ENCODE measurements at places on chromosomes 3 and 15.

DNA sequence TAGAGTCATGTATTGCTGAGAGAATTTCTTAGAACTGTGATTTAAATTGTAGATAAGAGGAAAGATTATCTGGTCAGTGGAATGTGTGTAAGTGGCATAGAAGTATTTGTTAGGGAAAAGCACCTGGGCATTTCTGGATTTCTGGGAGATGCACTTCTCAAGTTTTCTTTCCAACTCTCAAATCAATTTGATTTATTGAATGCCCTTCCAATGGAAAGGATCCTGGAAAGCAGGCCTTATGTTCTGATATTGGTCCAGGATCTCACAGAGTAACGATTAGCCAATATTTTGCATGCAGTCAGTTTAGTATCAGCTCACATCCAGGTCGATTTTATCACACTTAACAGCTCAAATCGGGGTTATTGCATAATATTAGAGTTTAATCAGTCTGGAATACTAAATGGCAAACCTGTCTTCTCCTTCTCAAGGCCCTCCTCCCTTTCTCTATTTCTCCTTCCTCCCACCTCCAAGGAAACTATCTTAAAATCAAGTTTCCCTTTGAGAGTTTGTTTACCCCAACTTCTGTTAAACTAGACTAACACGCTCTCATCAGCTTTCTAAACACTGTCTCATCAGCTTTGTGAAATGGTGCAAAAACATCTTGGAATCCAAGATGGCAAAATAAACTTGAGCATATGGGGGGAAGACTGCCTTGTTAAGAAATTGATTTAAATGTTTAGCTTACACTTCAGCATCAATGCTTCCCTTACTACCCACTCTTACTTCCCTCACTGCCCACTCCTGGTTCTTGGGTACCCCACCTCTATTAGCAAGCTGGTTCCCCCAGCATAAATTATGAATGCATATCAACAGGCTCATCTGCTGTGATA, 9.5 kb downstream of the SOX2 start:
- DNase-seq, result no peak

DNA sequence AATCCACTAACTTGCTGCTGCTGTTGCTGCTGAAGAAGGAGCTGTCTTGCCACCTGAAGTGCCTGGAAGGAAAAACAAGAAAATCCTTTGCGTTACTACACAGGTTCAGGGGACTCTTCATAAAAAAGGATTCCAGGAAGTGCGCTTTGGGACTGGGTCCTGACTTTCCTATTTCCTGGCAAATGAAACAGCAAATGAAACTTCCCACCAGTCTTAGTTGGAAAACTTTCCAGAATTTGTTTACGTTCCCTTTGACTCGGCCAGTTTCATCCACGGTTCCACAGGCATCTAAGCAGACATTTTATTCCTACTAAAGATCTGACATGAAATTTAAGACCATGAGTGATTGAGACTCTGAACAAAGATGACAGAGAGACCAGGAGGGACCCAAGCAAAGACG, 471.0 kb downstream of the FOXP1 start:
- no peak for DNase-seq

DNA sequence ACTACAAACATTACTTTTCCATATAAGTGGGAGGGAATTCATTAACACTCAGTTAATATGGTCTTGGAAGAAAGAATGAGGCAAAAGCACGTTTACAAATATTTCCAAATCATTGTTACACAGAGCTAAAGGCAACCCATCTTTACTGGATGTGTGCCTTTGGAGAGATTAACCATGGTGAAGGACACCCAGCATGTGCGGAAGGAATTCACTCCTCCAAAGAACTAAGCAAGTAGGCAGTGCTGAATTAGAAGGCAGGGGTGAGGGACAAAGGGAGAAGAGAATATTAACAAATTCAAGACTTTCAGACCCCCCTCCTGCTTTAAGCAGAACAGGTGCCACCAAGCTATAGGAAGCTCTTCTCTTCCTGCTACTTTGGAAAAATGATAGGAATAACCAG, 10.1 kb downstream of the ARPP21 start:
- no peak for DNase-seq

DNA sequence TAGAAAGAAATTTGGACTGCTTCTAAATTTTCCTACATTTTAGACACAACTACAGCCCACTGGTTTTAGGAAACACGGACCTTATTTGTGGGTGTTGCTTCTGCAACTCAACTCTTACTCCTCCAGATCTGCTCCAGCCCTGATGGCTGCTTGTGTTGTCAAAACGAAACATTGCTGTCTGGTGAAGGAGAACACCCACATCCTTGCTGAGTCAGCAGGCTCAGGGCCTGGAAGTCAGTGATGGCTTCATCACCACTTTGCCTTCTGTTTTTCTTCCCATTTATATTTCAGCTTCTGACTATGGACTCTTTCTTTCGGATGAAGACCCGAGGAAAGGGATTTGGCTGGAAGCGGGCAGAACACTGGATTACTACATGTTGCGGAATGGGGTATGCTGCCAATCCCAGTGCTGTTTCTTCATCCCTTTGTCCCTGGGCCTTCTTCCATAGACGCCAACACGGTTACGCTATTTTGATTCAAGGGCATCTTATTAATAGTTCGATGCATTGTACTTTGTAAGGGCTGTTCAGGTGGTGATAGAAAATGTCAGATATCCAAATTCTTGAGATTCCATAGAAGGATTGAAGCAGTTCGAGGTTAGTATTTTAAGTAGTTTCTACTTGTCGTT, 392.6 kb upstream of the TPM1 start:
- no peak for DNase-seq

- DNase-seq, result no peak
Measured at GRCh38 chr15:77568973-77569728, 63.6 kb downstream of the LINGO1 start.

GRCh38 chr15:77225088-77225487, 154.2 kb upstream of the TSPAN3 start:
- DNase-seq, result no peak

GRCh38 chr15:26017665-26018064, 154.5 kb upstream of the ATP10A start:
- no peak for DNase-seq

All from hematopoietic multipotent progenitor cell treated with erythropoietin and hydrocortisone succinate and interleukin-3 and kit ligand, for 17 days (in vitro differentiated cells).